GM12891 (cell line): ENCODE measurements at places on chromosomes 6 and 20.

- DNase-seq: no peak
These were observed 70.8 kb downstream of the PTPN1 start for GRCh38 chr20:50580842-50581544.

- no peak for DNase-seq
These were observed 195.5 kb upstream of the PDE10A start for GRCh38 chr6:165858586-165858985.

DNA sequence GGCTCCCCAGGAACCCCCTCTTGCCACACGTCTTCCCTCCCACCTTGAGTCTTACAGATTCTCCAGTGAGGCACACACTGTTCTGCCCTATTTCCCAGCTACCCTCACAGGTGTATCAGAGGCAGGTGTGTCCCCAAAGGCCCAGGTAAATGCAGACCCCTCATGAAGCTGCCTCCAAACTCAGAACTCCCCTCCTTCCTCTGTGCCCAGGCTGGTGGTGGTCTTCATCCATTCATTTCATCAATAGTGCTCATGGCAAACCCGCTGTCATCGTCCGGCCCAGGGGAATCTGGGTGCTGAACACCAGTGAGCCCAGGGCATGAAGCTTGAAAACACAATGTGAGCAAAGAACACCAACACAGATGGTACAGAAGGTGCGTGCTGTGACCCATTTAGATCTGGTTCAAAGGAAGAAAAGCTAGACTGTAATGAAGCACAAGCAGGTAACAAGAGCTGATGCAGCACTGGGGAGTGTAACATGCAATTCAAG lies 213.1 kb downstream of the SYNDIG1 start:
- no peak for DNase-seq

DNA sequence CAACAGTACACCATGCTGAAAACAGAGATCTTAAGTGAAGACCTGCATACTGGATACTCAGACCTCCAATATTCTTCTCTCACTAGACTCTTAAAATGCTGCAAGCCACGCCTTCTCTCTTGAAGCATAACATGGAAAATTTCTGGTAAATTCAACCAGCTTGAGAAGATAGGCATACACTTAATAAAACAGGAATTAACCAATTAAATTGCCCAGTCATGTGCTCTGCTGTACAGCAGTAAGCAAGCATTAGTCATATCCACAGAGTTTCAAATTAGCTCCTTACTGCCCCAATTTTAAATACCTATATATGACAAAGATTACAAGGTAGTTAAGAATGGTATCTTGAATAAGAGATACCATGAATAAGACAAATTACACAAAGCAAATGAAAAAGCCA lies 53.8 kb downstream of the C6orf58 start:
- no peak for DNase-seq

DNA sequence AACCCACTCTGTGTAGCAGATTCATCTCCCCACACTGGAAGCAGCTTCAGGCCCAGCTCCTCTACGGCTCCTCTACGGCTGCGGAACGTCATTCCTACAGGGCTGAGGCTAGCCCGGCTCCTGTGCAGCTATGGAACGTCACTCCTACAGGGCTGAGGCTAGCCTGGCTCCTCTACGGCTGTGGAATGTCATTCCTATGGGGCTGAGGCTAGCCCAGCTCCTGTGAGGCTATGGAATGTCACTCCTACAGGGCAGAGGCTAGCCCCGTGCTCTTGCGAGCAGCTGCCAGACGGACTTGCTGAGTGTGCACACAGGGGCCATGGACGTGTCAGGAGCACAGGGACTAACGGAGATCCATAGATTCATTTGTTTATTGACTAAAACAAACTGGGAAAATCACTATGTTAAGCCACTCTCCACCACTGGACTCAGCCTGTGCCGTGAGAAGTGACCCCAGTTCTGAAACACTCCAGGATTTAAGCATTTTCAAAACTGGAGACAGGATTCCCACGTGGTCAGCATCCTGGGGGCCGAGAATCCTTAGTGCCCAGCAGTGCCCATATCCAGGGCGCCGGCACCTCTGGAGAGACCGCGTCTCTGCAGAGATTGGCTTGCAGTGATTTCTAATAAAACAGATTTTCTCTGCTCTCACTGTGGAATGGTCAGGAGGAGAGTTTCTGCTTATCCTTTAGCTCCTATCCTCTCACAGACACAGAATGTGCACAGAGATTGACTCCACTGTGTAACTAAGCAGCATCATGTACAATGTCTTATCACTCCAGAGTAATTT lies 5.0 kb downstream of the KCNQ2 start:
- DNase-seq: no peak

DNA sequence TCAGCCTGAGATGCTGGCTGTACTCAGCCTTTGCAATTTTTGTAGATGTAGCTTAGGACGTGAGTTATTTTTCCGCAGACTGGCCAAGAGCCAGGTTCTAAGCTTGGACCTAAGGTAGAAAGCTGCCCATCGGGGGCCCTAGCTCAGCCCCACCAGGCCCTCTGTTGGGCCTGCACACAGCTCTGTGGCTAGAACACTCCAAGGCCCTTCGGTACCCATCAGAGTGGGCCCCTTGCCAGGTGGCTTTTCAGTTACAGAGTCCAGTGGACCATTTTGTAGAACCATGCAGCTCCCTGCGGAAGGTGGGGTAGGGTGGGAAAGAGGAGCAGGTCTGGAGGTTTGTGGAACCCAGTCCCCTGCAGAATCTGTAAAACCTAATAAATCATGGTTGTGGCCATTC lies 22.6 kb downstream of the UCKL1 start:
- no peak for DNase-seq

GRCh38 chr6:17392978-17393891 lies at the start of gene CAP2:
Gene CAP2 (plus strand): TSS chr6:17393595. CDS start chr6:17421556, 27,961 bp downstream.
- no peak for DNase-seq

- no peak for DNase-seq
These were observed 141.0 kb downstream of the HACE1 start for GRCh38 chr6:104718672-104719071.

GRCh38 chr6:139486476-139486799 lies 112.0 kb upstream of the CITED2 start:
- DNase-seq: no peak

GRCh38 chr6:57329933-57330332 lies 12.5 kb downstream of the PRIM2 start:
- DNase-seq: no peak

DNA sequence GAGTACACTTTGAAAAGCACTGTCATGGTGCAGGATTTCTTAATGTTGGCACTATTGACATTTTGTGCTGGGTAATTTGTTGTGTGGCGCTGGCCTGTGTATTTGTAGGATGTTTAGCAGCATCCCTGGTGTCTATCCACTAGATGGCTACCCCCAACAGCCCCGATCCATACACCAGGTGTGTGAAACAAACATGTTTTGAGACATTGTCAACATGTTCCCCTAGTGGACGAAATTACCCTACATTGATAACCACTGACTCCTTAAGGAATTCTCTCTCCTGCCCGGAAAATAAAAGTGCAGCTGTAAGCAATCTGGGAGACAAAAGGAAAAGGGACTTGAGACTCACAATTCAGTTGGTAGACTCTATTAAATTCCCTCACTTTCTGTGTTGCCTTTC lies 52.6 kb upstream of the TMEM200A start:
- no peak for DNase-seq

DNA sequence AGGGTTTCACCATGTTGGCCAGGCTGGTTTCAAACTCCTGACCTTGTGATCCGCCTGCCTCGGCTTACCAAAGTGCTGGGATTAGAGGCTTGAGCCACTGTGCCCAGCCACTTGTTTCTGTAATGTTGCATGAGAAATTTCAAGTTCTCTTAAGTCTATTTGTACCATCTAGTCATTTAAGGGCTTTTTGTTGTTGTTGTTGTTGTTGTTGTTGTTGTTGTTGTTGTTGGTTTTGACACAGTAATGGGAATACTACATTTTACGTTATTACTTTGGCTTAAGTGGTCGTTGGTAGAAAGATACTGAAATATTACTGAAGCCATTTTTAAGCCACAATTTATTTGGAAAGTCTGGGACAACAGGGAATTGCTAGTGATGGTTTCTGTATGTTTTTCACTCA lies 52.0 kb downstream of the CSE1L start:
- no peak for DNase-seq

DNA sequence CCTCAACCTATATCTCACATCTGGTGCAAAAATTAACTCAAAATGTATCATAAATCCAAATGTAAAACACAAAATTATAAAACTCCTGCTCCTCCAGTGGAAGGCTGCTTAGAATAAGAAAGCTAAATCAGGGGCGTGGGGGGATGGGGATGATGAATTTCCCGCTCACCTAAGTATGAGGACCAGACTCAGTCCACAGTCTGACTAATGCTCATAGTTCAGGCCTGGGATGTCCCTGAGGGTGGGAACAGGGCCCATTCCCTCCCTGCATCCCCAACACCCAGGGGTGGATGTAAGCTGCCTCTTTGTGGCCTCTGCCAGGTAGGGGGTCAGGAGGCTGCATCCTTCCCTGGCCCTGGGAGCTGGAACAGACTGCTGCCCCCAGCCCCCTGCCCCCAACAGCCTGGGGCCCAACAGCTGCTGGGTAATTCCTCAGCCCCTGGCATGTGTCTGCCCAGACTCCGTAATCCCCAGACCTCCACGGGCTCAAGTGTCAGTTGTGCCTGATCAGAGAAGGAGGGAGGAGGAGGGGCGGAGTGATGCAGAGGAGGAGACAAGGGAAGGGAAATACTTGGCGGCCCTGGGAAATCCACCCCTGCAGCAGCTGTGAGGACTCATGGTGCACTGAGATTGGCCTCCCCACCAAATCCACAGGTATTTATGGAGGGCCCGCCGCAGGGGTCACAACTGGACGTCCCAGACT lies 224.5 kb downstream of the PREX1 start:
- no peak for DNase-seq

GRCh38 chr6:29925727-29926412 lies 16.5 kb upstream of the HLA-A start:
- no peak for DNase-seq

GRCh38 chr6:169984181-169985120 lies 233.0 kb downstream of the ERMARD start:
- DNase-seq: no peak

DNA sequence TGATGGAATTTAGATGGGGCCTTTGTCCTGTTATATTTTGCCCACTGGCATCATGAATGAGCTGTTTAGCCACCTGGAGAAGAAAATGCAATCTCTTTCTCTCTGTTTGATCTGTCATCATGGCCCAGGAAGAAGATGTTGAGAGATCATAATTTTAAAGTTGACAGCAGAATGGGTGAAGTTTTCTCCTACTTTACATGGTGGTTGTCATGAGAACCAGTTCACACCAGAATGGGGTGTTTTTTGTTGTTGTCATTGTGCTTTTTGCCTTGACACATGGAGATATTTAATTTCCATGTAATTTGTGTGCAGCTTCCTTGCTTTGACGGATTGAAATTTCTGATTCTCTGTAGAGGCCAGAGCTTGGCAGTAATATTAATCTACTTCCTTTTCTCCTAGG lies 122.5 kb downstream of the FARS2 start:
- no peak for DNase-seq

GRCh38 chr6:106886081-106886843 lies 88.3 kb downstream of the CD24 start:
- no peak for DNase-seq

DNA sequence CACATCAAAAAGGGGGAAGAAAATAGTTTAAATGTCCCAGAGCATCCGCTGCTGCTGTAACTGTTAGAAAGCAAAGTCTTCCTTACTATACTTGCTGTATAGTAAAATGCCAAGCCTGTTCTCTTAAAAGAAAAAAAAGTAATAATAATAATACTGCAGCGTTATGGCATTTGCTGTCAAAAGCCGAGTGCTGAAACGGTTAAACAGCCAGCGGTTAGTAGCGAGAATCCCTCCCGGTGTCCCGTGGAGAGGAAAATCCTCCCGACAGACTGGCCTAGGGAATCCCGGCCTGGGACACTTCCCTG lies 19.5 kb upstream of the NFATC2 start:
- no peak for DNase-seq

DNA sequence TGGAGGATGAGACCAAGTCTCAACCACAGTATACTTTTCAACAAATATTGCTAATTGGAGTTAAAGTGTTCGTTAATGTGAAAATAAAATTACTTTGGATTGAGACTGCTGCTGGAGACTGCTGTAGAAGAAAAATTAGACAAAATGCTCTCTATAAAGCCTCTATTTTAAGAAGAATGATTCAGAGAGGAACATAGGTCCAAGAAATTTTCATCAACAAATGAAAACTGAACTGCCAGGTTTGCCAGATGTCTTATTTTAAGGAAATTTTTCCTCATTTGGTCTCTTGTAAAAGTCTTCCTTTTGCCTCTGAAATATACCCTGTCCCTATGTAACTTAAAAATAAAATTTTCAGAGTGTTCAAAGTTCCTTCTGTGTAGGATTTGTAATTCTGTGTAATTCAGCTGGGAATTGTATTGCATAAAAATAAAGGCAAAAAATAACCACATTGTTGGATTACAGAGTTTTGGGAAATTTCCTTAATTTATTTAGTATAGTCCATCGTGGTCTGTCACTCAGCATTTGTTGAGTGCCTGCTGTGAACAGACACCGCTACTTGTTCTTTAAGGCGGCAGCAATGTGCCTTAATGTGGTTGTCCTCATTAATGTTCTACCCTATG lies 27.4 kb downstream of the ANKS1A start:
- no peak for DNase-seq
